ENCODE measurements at places on chromosomes 12 and 14. TPM values are rescaled to one million over a fixed set of nuclear protein-coding genes. Genes with fewer than 3 reads are reported as not detected.

Gene TAS2R9
- total RNA-seq, result not detected

Gene ALX1
- total RNA-seq, result 0.25 TPM

Gene NELL2
- 45.8 TPM for total RNA-seq

Gene CRACR2A
- 2.6 TPM for total RNA-seq

Gene SMCO2
- 0.32 TPM for total RNA-seq

Gene SCN8A
- total RNA-seq, result 13.2 TPM

Gene KNTC1
- 85.1 TPM for total RNA-seq

Gene KLRC3
- total RNA-seq, result not detected

Gene CLEC6A
- 0.11 TPM for total RNA-seq

DNA sequence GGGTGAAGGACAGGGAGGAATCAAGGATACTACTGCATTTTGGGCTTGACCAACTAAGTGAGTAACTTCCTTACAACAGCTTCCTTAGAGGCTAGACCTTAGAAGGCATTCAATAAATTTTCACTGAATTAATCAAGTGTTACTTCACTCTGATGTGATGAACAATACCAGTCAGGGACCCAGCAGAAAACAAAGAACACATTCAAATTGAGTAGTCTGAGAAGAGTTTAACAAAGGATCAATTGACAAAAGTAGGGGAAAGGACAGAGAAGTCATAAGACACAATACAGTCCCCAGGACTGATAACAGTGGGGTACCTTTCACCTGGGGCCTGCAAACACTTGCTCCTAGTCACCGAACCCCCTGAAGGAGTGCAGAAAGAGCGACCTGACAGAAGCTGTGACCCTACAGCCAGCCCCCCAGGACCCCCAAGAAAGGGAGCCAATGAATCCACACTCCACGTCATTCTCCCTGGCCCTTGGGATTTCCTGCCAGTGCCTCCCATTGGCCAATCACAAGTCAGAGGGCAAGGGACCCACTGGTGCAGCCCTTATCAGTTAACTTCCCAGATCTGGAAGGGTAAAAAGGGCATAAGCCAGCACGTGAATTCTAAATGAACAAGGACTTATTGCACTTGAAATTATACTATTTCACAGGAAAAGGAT, 6.9 kb downstream of the ANAPC5 start:
- no peak for DNase-seq

DNA sequence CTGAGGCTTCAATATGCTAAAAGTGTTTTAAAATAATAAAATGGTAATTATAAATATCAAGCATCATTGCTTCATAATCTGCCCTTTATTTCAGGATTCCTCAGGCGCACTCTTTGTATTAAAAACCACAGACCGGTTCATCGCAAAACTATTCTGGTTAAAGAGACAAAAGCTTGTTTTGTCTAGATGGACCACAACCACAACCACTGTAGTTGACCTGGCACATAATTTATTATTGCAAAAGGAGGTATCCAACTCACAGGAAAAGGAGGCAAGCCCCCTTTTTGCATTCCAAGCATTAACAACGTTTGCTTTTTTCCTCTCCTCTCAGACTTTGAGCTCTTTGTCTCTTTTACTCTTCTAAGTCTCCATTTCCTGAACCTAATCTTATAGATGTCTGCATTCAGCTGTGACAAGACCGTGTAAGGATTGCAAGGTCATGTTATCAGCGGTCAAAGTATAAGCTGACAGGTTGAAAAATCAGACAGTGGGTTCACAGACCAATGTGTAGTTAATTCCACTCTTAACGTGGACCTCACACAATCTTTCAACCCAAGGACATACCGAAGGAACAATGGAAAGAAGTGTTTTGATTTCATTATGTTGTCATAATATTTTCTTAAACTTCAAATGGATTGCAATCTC, 1057.6 kb downstream of the GALC start:
- DNase-seq, result no peak

GRCh38 chr12:29980304-29980703, 196.6 kb upstream of the TMTC1 start:
- no peak for DNase-seq

DNA sequence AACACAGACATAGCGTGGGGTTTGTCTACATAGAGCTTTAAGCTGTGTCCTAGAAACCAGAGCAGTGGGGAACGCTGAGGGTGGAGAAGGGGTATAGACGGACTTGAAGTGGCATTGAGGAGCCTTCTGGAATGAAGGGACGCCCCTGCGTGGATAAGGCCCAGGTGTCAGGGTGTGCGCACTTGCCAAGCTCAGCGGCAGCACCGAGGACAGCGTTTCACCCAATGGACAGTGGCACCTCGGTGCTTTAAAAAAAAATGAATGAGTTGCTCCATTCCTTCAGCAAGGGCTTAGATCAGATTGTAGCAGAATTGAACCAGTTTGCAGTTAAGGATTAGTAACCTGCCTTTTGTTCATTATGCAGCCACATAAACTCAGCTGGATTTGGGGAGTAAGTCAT, 33.6 kb upstream of the MMP17 start:
- no peak for DNase-seq

- DNase-seq, result no peak
Observed at GRCh38 chr14:87995500-87996290, 2.7 kb upstream of the GALC start.

DNA sequence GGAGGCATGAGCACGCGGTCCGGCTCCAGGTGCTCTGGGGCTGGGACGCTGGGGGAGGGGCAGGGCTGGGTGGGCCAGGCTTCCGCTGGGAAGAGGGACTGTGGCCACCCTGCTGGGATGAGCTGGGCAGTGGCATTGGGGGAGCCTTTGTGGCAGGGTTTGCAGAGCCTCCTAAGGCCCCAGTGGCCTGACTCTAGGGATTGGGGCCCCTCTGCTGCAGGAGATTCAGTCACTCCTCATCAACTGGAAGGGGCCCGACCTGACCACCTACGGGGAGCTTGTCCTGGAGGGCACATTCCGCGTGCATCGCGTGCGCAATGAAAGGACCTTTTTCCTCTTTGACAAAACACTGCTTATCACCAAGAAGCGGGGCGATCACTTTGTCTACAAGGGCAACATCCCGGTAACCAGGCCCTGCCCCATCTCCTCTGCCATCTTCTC, 26.9 kb downstream of the PLEKHG3 start:
- DNase-seq, result no peak

DNA sequence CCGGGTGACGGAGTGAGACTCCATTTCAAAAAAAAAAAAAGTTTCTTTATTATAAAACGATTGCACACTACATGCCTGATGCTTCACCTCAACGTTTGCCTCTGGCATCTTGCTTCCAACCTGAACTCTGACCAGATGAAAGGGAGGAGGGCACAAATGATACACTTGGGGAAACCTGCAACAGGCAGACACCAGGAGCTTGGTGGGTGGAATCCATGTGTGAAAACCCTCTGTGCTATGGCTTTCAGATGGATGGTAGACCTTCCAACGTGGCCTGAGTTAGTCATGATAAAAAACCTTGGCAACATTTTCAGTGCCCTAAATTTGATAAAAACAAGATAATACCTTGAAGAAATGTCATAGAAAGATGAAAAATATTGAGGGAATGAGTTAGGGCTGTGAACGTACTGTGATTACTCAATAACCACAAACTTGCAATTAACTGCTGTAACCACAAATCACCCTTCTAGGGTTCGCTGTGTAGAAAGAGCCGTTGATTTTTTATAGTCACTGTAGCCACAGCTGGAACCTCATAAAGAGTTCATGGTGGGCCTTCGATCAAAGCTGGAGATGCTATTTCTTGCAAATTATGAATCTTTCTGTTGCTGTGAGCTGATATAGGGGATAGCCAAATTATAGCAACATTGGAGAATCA, 26.1 kb upstream of the GZMB start:
- no peak for DNase-seq

DNA sequence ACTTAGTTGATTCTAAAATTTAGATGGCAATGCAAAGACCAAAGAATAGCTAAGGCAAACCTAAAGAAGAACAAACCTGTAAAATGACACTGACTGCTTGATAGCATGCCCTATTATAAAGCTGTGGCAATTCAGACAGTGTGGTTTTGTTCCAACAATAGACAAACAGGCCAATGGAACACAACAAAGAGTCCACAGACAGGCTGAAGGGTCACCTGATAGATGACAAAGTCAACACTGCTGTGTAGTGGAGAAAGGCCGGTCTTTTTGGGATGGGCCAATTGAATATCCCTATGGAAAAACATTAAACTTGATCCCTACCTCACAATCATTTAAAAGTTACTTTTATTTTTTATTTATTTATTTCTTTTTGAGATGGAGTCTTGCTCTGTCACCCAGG, 33.8 kb upstream of the SLC25A3 start:
- DNase-seq, result no peak

DNA sequence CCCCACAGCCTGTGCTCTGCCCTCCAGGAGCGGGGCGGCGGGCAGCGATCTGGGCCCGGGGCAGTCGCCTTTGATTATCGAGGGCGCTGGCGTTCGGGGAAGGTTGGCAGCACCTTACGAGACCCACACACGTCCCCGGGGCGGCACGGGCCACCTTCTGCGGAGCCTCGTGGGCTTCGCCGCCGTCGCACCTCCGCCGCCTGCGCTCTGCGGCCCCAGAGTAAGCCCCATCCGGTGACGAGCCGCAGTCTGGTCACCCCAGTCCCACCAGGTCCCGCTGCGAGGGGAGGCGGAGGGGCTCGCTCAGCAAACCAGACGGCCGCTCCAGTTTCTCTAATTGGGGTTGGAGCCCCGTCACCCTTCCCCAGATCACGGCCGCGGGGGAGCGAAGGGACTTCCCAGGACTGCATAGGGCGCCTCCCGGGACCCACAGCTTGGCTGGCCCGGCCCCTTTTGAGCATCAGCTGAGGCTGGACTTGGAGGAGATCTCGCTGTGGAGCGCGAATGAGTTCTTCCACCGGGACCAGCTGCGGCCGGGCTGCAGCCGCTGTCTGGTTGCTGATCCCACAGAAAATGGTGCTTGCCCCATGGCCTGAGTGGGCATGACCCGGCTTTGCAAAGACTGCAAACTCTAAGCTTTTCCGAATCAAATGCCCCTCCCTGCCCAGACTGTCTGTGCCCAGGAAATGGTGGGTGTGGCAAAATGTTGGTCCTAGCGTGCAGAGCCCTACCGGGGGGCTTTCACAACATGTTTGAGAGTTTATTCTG, 560 bp downstream of the LGALS3 start:
- peak; percentile 46 for DNase-seq

GRCh38 chr14:75222208-75222701, 45.8 kb upstream of the TMED10 start:
- DNase-seq, result no peak

DNA sequence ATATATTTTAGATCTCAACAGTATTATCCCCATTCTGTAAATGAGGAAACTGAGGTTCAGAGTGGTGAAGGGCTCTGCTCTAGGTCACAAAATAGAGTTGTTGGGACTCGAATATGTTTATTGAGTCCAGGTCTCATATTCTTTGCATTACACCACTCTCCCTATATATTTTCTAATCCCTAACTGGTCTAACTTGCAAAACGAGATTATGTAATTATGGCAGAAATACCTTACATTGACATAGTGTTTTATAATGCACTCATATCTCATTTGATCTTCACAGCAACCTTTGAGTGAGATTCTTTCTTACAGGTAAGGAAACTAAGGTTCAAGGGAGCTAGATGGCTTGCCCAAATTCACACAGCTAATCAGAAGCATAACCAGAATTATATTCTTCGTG, 106.9 kb upstream of the LRIG3 start:
- DNase-seq, result no peak

DNA sequence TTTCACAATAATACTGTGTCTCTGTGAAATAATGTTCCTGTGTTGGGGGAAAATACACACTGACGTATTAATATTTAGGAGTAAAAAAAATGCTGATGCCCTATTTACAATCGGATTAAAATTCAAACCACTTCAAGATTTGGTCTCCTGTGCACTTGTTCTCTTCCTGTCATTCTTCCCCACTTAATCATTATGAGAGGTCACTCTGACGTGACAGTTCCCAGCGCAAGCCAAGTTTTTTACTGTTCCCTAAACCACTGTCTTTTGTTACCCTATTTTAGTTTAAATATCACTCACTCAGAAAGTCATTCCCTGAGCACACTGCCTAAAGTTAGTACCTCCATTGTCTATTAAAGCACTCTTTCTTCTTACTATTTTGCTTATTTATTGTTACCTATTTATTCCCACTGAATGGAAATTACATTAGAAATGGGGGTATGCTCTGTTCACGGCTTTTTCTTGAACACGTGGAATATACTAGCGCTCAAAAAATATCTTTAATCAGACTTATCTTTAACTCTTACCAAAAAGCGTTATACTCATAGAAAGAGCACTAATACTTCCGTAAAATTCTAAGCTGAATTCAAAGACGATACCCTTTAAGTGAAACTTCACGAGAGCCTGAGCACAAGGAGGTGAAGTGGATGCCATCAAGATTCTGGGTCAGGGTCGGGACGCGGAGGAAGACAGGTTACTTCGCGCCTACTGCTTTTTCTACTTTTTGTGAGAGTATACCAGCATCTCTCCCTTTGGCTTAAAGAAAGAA, 670 bp upstream of the PSMA3 start:
- no peak for DNase-seq

GRCh38 chr14:64953661-64954060, 11.1 kb upstream of the GPX2 start:
- no peak for DNase-seq

GRCh38 chr14:23486036-23486435, 16.5 kb downstream of the NGDN start:
- DNase-seq, result no peak

Measured in WTC11 (cell line).